Activated CD4-positive, alpha-beta T cell treated with anti-CD3 and anti-CD28 coated beads for 48 hours (primary cell): ENCODE measurements at places on chromosomes 5 and 9.

GRCh38 chr5:174106997-174107655 is 61.6 kb downstream of the NSG2 start:
- no peak for DNase-seq

DNA sequence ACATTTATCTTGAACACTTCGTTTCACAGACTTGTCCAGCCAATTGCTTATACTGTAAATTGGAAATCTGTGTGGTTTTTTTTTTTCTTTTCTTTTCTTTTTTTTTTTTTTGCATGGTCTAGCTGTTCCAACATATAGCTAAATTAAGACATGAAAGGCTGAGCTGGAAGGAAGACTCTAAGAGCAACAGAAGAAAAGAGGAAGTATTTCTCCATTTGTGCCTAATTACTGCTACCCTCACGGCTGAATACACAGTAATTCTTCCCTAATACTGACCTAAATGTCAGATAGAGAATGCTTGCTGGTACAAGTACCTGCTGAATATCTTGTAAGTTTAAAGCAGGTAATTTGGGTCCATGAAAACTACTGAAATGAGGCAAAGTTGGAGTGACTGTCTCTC is 11.0 kb upstream of the HAPLN1 start:
- DNase-seq = no peak

DNA sequence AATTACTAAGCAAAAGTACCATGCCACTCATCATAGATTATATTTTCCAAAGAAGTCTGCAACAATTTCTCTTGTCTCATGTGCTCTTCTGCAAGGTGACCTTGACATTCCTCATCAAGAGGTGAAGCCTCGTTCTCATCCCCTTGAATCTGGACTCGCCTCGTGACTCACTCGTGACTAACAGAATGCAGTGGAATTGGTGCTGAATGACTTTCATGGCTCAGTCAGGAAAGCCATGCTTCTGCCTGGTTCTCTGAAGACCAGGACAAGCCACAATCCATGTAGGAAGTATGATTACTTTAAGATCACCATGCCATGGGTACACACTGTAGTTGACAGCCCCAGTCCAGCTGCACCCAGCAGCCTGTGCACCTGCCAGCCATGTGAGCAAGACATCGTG is 335.8 kb downstream of the GADD45G start:
- DNase-seq = no peak

DNA sequence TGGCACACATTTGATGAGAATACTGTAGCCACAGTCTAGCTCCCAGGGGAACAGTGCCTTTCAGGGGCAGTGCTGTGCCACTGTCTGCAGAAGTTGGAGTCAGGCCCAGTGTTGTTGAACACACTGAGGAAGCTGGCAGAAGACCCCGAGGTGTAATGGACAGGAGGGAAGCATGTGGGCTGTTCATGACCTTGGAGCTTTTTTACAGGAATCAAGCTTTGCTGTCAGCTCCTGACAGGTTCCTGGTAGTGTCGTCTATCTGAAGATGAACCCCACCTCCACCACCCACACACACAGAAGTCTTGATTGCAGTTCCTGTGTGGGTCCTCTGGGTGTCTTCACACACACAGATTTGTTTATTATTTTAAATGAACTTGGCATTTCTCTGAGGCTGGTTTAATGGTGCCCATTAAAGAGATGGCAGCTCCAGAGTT is 40.3 kb upstream of the TNFAIP8 start:
- DNase-seq = peak; percentile 75
